ENCODE measurements at places on chromosomes 5 and 9.

- no peak for DNase-seq
Measured at GRCh38 chr9:74960561-74960960, 7.8 kb upstream of the C9orf40 start.

GRCh38 chr5:108762660-108763059 is 15.0 kb downstream of the FER start:
- no peak for DNase-seq

DNA sequence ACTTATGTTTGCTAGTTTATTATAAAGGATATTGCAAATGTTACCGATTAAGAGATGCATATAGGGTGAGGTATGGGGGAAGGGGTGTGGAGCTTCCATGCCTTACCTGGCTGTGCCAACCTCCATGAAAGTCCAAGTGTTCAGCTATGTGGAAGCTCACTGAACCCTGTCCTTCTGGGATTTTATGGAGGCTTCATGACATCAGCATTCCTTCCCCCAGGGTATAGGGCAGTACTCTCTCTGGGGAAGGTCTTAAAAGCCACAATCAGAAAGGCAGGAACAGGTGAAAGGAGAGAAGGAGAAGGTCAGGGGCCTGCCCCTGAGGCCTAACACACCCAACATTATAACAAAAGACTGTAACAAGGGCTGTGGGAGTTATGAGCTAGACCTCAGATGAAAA is 592.6 kb downstream of the PDE4D start:
- no peak for DNase-seq

GRCh38 chr9:80804873-80805272 is 884.5 kb downstream of the TLE1 start:
- no peak for DNase-seq

GRCh38 chr9:114363424-114363823 is 24.4 kb downstream of the AKNA start:
- DNase-seq = no peak

DNA sequence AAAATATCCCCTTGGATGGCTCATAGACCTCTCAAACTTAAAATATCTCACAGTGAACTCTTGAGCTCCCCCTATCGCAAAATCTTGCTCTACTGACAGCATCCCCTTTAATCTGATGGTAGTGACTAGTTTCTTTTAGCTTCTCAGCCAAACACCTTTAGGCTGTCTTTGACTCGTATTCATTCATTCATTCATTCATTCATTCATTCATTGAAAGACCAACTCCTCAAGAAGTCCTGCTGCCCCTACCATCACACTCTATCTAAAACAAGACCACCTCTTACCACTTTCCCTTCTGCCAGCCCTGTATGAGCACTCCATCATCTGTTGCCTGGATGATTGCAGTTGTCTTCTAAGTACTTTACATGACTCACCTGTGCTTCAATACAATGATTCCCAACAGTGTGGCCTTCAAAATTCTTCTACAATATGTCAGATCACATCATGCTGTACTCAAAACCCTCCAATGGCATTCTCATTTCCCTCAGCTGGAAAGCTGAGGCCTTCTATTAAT is 46.8 kb downstream of the ITGA2 start:
- DNase-seq = no peak

DNA sequence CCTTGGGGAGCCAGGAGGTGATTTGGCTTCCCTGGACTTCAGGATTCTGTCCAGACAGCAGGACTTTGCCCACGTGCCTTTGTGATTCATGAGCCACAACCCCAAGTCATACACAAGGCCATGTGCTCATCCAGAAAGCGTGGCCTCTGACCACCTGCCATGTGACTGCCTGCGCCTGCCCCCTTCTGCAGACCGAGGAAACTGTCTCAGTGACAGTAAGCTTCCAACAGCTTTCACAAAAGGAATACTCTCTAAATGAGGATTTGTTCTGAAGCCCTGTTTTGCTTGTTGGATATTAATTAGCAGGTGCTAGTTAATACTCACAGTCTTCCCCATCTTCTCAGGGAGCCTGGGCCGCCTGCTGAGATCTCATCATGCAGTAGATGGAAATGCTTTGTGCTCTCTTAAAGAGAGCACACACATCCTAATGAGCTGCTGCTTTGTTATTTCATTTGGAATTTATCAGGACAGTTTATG is 36.9 kb upstream of the ANGPTL2 start:
- DNase-seq = no peak

- no peak for DNase-seq
Measured at GRCh38 chr5:135039271-135040033, 5.4 kb upstream of the PITX1 start.

DNA sequence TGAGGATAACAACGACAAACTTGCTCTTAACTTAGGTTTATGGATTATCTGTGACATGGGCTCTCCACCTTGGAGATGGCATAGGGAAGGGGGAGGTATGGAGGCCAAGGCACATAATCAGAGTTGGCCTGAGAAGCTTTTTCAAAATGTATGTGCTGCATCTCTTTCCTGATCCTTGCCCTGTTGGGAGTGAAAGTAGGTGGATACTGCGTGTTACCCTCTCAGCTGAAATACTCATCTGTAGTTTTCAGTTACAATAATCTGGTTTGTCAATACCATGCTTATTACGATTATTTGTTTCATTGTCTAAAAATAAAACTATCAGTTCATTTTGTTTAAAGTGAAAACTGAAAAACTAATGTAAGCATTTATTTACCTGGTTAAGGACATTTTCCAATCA is 86.7 kb downstream of the SLC44A1 start:
- DNase-seq = no peak

- peak; percentile 58 for DNase-seq
Measured at GRCh38 chr9:128034821-128035652, 32.1 kb downstream of the NAIF1 start.

DNA sequence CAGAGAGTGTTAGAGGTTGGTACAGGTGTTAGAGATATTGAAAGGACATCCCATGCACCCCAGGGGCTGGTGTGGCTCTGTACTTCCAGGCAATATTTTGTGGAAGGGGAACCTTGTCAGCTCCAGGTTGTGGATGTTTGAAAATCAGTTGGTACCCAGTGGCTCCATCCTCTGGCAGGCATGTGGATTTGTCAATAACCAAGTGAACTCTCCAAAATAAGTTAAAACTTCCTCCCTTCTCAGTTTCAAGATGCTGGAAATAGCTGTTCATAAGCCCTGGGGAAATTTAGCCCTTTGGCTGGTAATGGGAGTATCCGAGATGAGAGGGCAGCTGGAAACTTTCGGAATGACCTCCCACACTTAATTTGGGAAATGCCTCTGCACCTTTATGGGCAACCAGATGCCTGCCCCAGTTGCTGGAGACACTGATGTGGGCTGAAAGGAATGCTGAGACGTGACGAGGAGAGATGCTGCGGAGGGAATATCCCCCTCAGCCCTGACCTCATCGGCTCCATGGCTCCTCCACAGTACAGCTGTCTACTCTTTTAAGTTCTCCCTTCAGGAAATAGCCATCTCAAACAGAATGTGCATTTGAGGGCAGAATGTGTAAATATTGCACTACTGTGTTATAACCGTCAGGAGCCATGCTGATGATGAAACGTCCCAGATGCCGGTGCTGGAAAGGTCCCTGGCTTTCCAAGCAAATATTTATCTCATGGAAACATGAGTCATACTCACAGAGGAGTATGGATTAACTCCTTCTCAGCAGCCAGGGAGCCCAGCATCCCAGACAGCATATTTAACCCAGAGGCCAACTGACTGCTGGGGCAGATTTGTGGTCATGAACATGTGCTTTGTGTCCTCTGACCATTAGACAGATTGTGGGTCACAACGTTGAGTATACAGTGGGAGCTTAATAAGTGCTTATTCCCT is 29.5 kb downstream of the TGFBI start:
- DNase-seq = no peak

- DNase-seq = no peak
Measured at GRCh38 chr9:13367784-13368183, 88.3 kb upstream of the MPDZ start.

- no peak for DNase-seq
Measured at GRCh38 chr5:97489010-97489840, 306.2 kb upstream of the RIOK2 start.

GRCh38 chr9:81535542-81536241 is 153.7 kb downstream of the TLE1 start:
- peak; percentile 44 for DNase-seq

- DNase-seq = no peak
Measured at GRCh38 chr5:53151713-53152458, 42.3 kb upstream of the MOCS2 start.

DNA sequence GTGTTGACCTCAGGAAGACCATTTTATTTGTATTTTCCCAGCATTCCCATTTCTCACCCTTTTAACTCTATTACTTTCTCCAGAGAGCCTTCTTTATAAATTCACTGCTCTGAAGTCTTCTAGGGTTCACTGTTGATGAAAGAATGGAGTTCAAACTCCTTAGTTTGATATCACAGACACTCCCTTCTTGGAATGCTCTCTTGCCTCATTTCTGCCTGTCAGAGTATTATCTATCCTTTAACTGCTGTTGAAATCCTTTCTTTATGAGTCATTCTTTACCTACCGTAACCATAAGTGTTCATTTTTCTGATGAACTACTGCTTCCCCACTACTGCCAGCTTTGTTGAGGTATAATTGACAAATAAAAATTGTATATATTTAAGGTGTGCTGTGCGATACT is 4.3 kb downstream of the RIC1 start:
- no peak for DNase-seq

GRCh38 chr5:135930029-135930948 is 24.5 kb downstream of the LECT2 start:
- DNase-seq = peak; percentile 26

DNA sequence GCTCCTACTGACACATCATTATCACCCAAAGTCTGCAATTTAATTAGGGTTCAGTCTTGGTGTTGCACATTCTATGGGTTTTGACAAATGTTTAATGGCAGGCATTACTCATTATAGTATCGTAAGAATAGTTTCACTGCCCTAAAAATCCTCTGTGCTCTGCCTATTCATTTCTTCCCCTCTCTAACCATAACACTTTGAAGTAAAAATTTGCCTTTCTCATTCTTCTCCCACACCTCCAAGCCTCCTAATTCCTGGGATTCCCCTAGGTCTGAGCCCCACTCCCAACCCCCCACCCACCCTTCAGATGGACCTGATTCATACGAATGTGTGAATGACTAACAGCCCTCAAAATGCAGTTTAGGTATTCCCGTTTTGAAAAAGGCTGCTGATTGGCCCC is 18.4 kb downstream of the ENC1 start:
- no peak for DNase-seq

DNA sequence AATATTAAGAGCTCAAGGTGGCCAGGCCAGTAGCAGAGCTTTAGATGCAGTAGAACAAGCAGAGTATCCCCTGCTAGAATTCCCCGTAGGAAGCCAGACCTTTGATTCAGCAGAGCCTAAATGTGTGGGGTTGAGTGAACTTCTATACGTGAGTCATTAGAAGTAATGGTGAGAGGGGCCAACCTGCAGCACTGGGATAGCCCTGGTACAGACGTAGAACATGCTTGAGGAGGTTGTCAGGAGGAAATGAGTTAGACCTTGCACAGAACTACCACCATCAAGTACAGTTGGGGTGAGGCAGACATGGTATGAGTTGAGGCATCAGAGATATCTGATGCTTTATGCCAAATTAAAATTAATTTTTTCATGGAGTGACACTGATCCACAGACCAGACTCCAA is 42.0 kb downstream of the PDCD1LG2 start:
- DNase-seq = no peak

DNA sequence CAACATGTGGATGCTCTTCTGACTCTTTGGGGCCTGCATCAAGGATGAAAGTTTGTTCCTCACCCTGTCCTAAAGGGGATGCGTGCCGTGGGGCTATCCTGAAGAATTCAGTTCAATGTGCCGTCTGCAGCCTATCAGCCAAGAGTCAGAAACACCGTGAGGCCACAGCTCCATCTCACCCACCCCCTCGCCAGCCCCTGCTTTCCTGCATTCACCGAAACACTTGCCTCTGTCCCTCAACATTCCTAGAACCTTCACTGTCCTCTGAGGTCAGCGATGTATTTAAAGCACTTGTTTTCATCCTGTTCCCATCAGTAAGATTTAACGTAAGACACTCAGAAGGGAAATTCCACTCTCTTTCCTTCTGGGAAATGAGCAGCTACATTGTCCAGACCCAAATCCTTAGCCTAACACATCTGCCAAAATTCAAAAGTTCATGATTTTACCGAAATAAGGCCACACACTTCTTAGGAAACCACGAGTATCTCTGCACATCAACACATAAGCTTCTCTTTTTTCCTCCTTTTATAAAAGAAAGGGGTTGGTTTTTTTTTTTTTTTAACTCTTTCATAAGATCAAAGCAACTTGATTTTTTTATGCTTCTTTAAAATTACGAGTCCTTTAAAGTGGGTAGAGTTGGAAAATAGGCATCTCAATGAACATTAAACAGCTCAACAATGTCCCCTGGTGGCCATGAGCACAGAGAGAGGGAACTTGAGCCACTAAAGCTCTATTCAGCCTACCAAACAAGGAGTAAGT is 100.7 kb downstream of the SUSD1 start:
- DNase-seq = peak; percentile 31

DNA sequence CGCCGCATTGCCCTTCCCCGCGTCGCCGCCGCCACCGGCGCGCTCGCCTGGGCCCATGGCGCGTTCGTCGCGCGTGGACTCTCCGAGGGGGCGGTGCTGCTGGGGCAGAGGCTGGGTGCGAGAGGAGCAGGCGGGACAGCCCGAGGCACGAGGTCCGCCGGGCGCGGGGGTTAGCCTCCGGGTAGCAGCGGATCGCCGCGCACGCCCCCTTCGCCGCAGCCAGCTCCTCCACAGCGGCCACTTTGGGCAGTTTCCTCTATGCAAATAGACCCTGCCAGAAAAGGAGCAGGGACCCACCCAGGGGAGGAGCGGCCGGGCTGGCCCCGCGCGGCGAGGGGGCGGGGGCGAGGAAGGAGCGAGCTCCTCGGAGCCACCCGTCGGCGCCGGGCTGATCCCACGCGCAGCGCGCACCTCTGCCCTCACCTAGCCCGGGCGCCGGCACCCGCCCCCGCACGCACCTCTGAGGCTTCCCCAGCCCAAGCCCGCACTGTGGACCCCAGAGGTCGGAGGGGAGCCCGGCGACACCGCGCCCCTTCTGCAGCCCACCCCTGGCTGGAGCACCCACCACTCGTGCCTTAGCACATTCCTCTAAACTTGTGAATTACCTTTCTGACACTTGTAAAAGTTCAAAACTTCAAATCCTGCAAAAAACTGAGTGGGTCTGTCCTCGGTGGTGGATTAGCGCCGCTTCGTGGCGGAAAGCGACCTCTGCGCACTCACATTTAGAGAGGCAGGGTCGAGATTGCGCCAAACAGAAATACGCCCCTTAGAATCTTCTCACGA is at the start of gene COL23A1:
Gene COL23A1, minus strand, starts transcription at position 253 of the 783 bp plus-strand sequence.
- DNase-seq = no peak

All from NCI-H510A (cell line).